RWPE1 (cell line): ENCODE measurements at places on chromosomes 7 and 10.
A peak's percentile ranks its signal among the peaks of the same experiment; 100 is the strongest.

GRCh38 chr10:70561558-70561957 is 41.0 kb downstream of the PRF1 start:
- DNase-seq, result no peak

DNA sequence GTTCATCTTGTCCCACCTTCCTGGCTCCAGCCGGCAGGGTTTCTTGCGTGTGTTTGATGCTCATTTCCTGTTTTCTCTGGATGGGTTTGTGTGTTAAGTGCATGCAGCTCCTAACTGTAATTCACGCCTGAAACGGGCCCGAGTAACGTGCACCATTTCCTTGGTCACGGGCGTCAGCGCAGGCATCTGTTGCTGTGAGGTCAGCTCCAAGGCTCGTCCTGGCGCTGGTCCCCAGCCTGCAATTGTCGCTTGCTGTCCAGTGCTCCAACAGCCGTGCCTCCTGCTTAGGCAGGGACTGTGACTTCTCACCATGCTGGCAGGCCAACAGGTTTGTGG is 201.1 kb downstream of the GLRX3 start:
- DNase-seq, result no peak

DNA sequence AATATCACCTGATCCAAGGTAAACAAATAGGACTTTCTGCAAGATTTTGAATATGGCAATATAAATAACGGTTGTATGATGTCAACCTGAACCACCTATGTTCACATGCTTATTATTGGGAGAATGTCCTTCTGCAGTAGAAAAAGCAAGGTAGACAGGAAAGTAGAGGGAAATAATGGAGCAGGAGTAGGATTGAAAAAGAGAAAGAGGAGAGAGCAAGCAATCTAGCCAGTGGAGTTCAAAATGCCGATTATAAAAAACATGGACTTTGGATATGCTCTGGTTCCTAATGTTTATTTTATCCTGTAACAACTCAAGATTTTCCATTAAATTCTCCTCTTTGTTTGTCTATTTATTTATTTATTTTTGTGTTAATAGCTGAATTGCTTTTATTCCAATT is 878.0 kb upstream of the KCND2 start:
- DNase-seq, result no peak

DNA sequence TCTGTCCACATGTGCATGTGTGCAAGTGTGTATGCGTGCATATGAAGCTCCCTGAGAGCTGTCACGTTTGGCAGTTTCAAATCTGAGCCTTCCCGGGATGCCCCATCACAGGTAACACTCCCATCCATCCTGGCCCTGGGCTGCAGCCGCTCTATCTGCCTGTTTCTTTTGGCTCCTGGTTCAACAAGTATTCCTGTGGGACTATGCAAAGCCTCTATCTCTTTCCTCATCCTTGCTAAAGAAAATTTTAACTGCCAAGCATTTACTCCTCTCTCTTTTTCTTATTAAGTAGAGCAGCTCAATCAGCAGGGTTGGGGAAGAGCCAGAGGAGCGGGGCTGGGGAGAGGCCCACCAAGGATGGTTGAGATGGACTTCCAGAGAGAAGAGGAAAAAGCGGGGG is 24.4 kb upstream of the PDCD4 start:
- DNase-seq, result no peak

DNA sequence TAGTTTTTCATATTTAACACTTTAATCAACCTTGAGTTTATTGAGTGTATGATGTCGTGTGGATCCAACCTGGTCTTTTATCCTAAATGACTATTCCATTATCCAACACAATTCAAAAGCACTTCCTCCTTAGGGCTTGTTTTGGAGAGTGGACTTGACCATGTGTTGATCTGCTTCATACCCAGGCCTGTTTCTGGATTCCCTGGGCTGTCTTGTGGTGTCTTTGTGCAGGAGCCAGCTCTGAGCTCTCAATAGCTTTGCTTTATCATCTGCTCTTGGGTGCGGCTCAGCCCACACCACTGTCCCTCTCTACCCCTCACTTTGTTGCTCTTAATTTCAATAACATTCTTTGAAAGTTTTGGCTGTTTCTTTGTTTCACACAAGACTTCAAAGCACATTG is 70.9 kb upstream of the CHST15 start:
- DNase-seq, result no peak

GRCh38 chr7:105719395-105719794 is 138.1 kb upstream of the EFCAB10 start:
- DNase-seq, result no peak

DNA sequence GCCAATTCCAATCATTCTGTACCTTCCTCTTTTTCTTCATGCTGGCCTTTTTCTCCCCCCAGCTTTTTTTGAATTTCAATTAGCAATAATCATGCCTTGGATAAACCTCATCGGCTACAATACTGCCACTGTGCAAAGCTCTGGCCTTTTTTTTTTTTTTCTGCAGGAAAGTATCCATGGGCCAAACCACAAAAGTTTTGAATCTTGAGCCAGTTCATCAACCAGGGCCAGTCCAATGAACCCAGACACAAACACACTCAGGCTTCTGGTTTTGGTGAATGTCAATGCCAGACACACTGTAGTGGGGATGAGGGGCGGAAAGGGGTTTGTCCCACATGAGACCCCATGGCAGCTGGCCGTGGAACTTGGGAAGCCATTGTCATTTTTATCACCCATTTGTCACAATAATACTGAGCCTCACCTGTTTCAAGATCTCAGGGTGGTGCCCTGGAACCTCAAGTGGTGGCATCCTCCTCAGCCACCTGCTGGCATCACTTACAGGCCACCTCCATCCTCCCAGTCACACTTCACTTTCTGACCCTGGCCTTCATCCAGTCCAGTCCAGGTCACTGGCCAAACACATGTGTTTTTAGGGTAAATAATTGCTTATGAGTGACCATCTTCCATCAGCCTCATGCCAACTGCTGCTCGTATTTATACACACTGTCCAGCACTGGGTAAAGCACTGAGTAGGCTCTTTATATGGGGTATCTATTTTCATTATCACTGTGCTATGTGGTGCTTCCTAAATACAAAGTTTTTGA is 40.8 kb upstream of the TSPAN33 start:
- DNase-seq, result no peak

DNA sequence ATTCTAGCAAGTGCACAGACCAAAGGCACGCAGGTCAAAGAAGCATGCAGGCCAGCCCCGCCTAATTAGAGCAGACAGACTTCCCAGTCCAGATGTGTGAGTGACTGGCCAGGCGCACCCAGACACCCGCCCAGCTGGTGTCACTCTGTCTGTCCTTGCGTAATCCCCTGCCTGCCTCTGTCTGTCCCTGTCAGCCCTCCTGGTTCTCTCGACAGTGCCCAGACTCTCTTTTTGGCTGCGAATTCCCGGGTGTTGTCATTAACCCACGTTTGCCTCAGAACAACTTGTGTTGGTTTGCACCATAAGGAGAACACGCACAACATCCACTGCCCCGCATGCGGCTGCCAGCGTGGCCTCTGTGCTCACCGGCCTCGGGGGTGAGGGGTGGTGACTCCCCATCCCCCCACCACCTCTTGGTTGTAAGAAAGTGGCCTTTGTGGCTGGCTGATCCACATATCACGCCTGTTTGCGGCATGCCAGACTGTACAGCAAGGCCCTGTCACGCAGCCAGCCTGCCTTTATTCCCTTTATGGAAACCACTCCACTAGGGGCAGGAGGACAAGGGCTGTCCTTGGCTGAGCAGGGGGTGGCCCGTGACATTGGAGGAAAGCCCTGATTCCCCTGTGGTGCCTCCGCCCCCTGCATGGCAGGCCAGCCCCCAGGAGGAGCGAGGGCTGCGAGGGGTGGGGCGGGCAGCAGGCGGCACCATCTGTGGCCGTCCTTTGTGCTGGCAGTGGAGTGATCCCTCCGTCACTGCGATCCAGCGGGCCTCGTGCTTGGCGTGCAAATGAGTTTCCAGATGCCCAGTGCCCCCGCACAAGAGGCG is 72.8 kb upstream of the PPIF start:
- DNase-seq, result no peak

GRCh38 chr10:132396494-132397035 is 435 bp upstream of the PWWP2B start:
- DNase-seq, result peak; percentile 62

GRCh38 chr7:78124216-78124615 is 325.6 kb downstream of the PHTF2 start:
- no peak for DNase-seq

GRCh38 chr7:41999736-42000283 is 237.2 kb downstream of the GLI3 start:
- no peak for DNase-seq

- DNase-seq, result no peak
These were observed 275.8 kb upstream of the PPP2R2D start for GRCh38 chr10:131625041-131625440.

DNA sequence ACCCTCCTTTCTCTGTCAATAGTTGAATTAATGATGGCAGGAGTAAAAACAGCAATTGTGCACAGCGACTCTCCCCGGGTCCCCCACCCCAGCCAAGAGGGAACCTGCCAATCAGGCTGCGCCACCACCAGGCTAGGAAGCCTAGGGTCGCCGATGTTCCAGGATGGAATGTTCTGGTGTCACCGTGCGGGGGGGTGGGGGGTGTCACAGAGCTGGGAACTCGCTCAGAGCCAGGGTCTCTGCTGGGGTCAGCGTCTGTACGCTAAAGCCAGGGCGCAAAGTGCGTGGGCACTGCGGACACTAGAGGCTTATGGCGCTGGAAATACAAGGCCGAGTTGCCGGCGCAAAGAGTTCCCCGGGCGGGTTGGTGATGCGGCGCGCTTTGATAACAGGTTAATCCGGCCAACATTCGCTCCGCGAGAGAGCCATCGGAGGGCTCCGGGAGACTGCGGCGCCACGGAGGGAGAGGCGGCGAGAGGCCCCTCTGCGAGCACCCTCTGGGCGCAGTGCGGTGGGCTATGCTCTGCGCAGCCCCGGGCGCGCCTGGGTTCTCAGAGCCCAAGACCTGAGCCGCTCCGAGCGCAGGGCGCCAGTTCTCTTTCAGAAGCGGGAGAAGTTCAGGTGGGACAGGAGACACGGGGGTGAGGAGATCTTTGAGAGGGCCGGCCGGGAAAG is 192.3 kb downstream of the EMX2 start:
- no peak for DNase-seq

GRCh38 chr10:127690176-127690835 is 46.7 kb upstream of the FOXI2 start:
- no peak for DNase-seq

- DNase-seq, result no peak
These were observed 2.5 kb downstream of the NRAP start for GRCh38 chr10:113661332-113661731.

- peak; percentile 84 for DNase-seq
These were observed 65.5 kb upstream of the SH2B2 start for GRCh38 chr7:102220960-102221800.

GRCh38 chr7:786472-787255 is 45.6 kb upstream of the SUN1 start:
- peak; percentile 80 for DNase-seq

DNA sequence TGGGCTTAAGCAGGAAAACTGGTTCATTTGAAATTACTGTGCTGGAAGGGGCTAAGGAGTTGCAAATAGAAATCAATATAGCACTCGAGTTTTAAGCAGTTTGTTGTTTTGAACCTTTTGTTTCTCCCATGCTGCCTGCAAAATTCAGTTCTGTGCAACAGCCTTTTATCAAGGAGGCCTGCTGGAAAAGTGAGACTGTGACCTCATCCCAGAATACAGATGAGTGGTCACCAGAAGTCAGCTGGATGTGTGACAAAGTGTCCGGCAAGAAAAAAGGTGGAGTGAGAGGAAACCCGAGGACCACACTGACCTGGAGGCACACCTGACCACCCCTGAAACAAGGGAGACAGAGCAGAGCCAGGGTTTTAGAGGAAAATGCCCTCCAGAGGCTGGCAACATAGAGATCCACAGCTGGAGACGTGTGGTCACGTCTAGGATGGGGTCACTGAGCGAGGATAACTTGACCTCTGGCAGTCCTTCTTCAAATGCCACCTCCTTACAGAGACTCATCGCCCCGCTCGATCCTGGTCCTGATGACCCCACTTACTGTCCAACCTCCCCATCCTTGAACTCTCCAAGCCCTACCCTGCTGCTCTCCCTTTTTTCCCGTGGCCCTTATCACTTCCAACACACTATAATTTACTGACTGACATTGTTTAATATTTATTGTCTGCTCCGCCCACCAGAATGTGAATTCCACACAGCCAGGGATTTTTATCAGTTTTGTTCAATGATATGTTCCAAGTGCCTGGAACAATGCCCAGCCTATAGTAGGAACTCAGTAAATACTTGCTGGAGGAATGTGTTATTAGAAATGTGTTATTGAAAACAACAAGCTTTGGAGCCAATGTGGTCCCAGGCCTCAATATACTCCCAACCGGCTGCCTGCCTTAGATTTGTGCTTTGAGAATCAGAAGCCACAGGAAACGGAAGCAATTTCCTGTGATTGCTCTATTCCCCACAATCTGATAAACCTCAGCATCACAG is 243.8 kb downstream of the GLI3 start:
- DNase-seq, result no peak

DNA sequence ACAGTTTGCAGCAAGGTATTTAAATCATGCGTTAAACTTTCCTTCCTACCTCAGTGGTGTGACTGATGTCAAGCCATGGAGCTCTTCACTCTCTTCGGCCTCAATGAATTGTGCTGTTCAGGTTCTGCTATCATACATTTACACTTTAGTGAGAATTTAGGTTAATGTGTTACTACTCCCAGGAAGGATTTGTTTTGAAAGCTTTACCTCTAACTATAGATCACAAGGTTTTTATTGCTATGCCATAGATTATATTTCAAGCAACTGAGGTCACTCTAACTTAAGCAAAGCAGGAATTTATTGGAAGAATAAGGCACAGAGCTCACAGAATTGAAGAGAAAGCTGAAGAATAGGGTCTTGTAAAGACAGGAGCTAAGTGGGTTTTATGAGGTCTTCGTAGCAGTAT is 11.0 kb upstream of the ADD3 start:
- DNase-seq, result no peak

GRCh38 chr10:99785646-99786045 is 3.2 kb downstream of the ABCC2 start:
- peak; percentile 82 for DNase-seq

- no peak for DNase-seq
These were observed 125.6 kb downstream of the CYP26A1 start for GRCh38 chr10:93199191-93199751.

GRCh38 chr10:72260239-72260975 is 13.3 kb upstream of the DDIT4 start:
- peak; percentile 97 for DNase-seq

DNA sequence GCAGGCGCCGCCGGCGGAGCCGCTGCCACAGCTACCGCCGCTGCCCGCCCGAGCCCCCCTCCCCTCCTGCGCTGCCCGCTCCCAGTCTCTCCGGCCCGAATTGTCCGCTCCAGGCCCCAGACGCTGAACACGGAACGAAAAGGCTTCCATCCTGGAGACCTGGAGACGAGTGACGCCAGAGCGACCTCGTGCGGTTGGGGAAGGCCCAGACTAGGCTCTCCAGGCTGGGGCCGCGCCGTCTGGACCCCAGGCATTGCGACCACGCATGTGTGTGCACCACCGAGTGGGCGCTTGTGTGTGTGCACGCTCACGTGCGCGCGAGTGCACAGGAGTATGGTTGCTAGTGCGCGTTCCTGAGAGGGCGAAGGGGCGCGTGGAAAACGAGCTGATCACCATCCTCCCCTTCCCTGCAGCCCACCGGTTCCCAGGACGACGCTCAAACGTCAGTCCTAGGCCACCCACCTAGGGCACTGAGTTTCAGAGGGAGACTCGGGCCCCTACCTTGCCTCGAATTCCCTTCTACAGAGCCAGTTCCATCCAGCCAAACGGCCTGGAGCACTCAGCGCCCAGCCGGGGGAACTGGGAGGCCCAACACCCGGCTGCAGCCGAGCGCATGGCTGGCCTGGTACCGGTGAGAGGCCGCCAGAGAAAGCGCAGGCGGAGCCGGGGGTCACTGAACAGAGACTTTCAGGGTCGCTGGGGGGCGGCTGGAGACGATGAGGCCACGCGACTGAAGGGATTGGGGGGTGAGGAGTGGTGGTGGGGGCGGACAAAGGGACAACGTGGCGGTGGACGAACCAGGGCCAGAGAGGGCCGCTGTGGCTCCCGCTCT is 11.6 kb downstream of the LBX1 start:
- DNase-seq, result no peak
